ENCODE measurements at places on chromosomes 5 and 9. TPM values are rescaled to one million over a fixed set of nuclear protein-coding genes. Genes with fewer than 3 reads are reported as not detected.

PDE8B gene
- total RNA-seq = 0.35 TPM

CENPP gene
- 6.9 TPM for total RNA-seq

CRB2 gene
- 0.14 TPM for total RNA-seq

SLC2A6 gene
- 40.5 TPM for total RNA-seq

NEK6 gene
- total RNA-seq = 38.0 TPM

- DNase-seq = no peak
These were observed 59.1 kb downstream of the GOLM1 start for GRCh38 chr9:86039991-86040860.

DNA sequence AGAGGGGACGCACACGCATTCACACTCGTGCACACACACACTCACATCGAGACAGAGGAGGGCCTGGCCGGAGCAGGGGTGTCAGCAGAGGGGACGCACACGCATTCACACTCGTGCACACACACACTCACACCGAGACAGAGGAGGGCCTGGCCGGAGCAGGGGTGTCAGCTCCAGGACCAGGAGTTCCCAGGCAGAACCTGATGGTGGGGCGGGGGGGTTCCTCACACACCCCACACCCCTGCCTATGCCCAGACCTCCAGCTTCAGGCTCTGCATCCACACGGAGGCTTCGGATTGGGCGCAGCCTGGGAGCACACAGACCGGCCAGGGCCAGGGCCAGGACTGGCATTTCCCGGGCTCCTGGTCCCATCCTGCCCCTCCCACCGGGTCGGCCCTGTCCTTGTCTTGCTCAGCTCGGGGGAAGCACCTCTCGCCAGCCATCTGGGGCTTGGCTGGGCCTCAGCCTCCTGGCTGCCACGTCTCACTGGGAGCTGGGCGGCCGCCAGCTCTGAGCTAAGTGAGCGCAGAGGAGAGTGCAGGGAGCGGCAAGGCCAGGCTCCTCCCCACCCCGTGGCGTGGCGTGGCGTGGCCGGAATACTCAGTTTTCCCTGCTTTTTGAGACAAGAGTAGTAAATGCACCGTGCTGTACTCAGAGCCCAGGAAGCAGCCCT, 31.3 kb downstream of the ADAMTS2 start:
- no peak for DNase-seq

- DNase-seq = no peak
These were observed 13.2 kb upstream of the PPP1R2B start for GRCh38 chr5:156836846-156837245.

MYOZ3 gene
- 2.2 TPM for total RNA-seq

DNA sequence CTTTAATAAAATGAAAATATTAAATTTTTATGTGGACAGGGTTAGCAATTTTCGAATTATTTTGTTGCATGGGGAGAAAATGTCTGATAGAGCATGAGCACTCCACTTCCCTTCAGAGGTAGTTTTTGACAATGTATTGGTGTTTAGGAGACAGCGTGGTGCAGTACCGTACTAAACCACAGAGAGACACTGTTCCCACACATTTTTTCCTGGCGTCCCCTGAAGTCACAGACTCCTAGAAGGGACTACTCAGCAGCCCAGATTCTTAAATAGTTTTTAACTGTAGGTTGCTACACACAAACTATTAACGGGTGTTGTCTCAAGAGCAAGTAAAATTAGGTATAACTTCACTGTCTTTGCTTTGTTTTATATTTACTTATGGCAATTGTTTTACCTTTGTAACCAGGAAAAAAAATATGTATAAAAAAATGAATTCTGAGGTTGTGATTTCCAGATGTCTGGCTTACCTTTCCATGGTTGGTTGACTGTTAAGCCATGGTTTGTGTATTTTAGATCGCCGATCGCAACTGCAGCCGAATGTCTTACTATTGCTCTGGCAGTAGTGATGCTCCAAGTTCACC, 171.2 kb downstream of the DOCK8 start:
- no peak for DNase-seq

KIF20A gene
- 82.9 TPM for total RNA-seq

GFI1B gene
- total RNA-seq = not detected

FAM53C gene
- total RNA-seq = 34.7 TPM

PCDHGA10 gene
- 0.58 TPM for total RNA-seq

DNA sequence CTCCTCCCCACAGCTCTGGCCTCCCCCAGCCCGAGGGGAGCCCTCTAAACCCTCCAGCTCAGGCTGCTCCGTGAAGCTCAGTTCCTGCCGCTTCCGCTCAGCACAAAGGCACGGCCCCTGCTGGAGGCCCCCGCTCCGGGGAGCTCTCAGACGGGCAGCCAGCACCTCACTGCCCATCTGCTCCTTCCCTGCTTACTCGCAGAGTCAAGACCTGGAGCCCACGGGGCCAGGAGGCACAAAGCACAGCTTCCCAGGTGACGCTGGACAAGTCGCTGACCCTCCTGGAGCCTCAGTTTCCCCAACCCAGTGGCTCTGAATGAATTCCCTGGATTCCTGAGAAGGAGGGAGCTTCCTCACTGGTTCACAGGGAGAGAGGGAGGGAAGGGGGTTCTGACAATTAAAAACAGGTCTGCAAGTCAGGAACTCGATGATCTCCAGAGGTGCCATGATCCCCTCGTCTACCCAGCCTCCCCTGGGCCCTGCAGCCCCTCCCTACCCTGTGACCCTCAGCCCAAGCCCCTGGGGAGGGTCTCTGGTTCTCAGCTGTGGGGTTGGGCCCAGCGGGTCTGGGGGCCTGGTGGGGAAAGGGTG, 36.2 kb downstream of the VAV2 start:
- DNase-seq = no peak

GRCh38 chr5:165781738-165782137, 2276.3 kb downstream of the MAT2B start:
- DNase-seq = no peak

- DNase-seq = no peak
These were observed 10.0 kb downstream of the CEMIP2 start for GRCh38 chr9:71758277-71758676.

GRCh38 chr9:134923466-134923865, 5.8 kb upstream of the FCN1 start:
- DNase-seq = no peak

BARHL1 gene
- total RNA-seq = not detected

PTGDS gene
- total RNA-seq = not detected

GRCh38 chr5:153546566-153546965, 56.1 kb downstream of the GRIA1 start:
- DNase-seq = peak; percentile 66

DNA sequence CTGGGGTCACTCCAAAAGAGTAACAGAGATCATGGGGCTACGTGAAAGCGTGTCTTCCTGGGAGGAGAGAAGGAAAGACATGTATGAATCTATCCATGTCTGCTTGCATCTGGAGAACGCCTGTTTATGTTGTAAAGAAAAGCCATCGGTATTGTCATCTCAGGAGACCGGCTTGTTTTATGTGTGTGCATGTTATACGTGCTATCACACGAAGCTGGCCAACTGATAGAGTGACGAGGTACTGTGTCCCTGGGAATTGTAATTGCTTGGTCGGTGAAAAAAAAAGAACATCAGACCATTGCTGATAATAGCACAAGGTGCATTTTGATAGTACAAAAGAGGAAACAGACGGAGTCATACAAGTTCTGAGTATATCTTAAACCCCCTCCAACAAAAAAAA, 370 bp upstream of the CDH6 start:
- no peak for DNase-seq

GRCh38 chr5:174799121-174799520, 74.7 kb downstream of the MSX2 start:
- DNase-seq = no peak

- DNase-seq = no peak
These were observed 4.2 kb upstream of the PFN3 start for GRCh38 chr5:177404641-177405179.

- DNase-seq = no peak
These were observed 314.7 kb upstream of the ADAMTSL1 start for GRCh38 chr9:18159254-18159653.

IQGAP2 gene
- total RNA-seq = 0.80 TPM

DNA sequence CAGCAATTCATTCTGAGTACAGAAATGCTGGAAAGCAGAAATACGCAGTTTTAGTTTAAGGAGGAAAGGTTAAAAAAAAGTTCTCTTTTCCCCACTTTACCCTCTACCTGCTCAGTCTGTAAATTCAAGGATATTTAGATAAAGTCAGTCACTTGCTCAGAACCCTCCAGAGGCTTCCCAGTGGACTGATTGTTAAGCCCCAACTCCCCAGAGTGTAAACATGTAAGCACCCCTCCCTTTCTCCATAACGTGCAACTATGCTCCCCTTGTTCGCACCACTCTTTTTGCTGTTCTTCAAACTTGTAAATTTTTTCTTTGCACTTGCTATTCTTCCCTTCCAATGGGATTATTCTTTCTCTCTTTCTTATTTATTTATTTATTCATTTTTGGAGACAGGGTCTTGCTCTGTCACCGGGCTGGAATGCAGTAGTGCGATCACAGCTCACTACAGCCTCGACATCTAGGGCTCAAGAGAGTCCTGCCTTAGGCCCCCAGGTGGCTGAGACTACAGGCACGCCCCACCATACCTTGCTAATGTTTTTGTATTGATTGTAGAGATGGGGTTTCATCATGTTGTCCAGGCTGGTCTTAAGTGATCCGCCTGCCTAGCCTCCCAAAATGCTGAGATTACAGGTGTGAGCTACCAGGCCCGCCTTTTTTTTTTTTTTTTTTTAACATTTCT, 32.5 kb upstream of the ERBIN start:
- DNase-seq = no peak

DNA sequence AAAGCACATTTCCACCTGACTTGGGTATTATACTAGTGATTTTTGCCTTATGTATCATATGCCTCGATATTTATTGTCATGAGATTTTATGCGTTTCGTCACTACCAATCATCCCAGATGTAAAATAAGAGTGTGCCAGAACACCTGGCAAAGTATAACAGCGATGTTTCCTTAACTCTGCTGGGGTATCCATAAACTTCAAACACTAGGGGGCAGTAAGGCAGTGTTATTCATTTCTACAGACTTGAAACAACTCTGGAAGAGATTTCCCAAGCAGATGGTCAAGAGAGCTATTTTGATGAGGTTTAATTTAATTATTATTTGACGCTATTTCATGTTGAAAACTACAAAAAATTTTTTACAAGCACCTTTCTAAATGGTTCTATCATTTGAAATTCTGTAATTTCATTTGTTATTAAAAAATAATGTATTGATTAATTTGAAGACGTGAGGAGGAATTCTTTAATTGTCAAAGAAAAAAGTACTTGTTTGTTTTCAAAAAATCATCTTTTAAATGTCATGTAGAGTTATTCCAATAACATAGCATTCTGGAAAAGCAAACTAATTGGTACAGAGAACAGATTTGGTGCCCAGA, 388.5 kb upstream of the CTNND2 start:
- DNase-seq = no peak

C1QTNF3 gene
- 0.36 TPM for total RNA-seq

DNA sequence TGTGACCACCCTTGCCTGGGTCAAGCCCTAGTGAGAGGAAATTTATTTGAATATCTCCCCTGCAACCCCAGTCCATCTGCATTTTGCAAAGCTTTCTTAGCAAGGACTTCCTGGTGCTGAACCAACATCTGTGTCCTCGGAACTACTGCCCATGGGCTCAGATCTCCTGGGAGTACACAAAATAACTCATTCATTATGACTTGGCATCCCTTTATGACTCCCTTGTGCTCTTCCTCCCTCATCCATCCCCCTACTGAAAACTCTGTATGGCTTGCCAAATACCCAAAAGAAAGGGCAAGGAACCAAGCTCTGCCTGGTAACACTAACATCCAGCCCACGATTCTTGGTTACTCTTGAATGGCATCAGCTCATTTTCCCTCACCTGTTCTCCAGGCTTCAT, 368.5 kb downstream of the NTRK2 start:
- DNase-seq = no peak

GRXCR2 gene
- total RNA-seq = not detected

DNA sequence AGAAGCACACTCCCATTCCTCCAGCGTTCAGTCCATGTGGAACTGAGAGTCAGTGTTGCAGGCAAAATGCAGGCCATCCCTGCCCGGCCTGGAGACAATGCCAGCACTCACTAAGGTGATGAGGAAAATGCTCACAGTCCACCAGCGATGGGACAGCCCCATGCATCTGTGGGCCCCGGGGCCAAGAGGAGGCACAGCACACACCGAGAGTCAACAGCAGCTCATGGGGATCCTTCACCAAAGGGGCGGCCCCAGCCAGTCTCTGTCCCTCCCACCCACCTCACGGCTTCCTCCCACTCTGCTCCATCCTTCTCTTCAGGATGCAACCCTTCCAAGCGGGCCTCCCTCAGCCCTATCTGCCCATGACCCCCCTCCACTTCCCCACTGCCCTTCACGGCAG, 6.2 kb downstream of the SEMA4D start:
- DNase-seq = no peak

CDC20B gene
- not detected for total RNA-seq

- DNase-seq = no peak
These were observed 1857.8 kb upstream of the WWC1 start for GRCh38 chr5:166433679-166434078.

ODF2 gene
- total RNA-seq = 38.2 TPM

GRCh38 chr9:12162181-12162815, 530.9 kb upstream of the TYRP1 start:
- no peak for DNase-seq

HK3 gene
- 0.43 TPM for total RNA-seq

WNT8A gene
- total RNA-seq = not detected

- no peak for DNase-seq
These were observed 101.9 kb downstream of the ADAMTS16 start for GRCh38 chr5:5242056-5242455.

GRCh38 chr9:127846443-127847177, 7.8 kb downstream of the ENG start:
- DNase-seq = no peak

- DNase-seq = no peak
These were observed 216.1 kb downstream of the NFIB start for GRCh38 chr9:14097666-14098415.

SEMA4D gene
- 12.3 TPM for total RNA-seq

CNTNAP3 gene
- 5.5 TPM for total RNA-seq

DNA sequence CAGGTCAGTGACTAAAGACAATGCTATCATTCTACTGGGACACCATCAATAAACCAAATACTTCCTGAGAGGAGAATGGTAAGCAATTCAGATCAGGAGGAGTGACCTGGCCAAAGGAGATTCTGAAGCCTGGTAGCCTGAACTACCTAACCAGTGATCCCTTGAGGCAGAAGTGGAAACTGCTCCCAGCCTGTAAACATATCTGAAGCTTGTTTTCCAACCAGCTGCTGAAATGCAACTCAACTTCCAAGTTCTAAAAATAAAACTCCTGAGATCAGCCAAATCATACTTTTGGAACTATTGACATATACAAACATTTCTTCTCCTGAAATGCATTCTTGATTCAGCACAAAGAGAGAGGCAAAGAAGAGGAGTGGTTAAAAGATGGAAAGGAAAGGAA, 204.1 kb downstream of the EBF1 start:
- no peak for DNase-seq

FST gene
- 0.14 TPM for total RNA-seq

DNA sequence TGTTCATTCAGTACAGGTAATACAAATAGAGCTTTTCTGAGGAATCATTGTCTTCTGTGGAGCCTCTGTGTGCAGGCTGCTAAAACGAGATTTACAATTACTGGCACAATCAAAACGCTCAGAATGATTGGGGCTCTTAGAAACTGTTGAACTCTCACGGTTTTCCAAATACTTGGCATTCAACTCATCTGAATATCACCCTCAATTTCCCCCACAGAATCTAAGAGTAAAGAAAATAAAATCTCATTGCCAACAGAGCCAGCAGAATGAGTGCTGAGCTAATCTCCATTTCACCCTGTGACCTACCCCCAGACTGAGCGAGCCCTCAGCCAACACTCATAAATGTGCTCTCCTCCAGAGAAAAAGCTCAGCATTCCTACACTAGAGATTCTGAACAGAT, 35.3 kb upstream of the TMED7 start:
- no peak for DNase-seq
